ENCODE measurements at places on chromosomes 6 and 20.
A peak's percentile ranks its signal among the peaks of the same experiment; 100 is the strongest.

DNA sequence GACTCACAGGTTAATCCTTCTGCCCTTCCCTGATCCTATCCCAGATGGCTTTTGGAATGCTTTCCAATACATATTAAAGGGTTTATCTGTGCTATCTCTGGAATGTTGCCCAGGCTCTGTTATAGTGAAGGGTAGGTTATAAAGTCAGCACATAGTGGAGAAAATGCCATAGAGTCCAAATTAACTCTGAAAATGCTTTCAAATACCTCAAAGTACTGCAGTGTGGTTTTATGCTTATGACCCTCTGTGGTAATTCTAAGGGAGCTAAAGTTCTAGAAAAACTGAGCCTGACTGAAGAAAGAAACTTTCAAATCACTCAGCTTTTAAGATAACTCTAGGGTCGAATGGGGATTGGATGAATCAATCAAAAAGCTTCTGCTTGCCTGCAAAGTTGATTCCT lies 159.8 kb downstream of the PLCB1 start:
- H3K36me3 ChIP-seq: peaks cover 13% of the 10 kb centered on the region
- DNase-seq: no peak
- no peak overlapping the region for H3K27ac ChIP-seq
- H3K4me3 ChIP-seq: no peak overlapping the region
- H3K4me1 ChIP-seq: peaks cover 20% of the 10 kb centered on the region

- no peaks in the 10 kb centered on the region for H3K27me3 ChIP-seq
- H3K36me3 ChIP-seq: no peaks in the 10 kb centered on the region
- H3K4me1 ChIP-seq: no peaks in the 10 kb centered on the region
- H3K4me3 ChIP-seq: no peak overlapping the region
- no peak for DNase-seq
Measured at GRCh38 chr6:80472271-80472670, 365.8 kb downstream of the BCKDHB start.

DNA sequence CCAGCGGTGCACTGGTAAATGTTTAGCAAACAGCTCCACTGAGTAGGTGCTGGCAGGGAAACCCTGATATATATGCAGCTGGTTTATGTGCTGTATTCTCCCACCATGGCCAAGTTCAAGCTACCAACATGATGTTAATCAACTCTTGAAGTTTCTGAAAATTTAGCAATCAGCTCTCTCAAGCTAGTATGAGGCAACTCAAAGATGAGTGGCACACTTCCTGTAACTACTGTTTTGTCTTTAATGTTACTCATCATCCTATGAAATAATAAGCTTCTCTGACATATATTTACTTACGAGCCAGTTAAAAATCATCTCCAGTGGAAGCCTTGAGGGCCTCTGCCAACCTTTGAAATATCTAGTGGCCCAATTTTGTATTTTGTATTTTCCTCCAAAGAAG lies 54.7 kb downstream of the TRMT6 start:
- no peak overlapping the region for H3K27ac ChIP-seq
- no peaks in the 10 kb centered on the region for H3K4me1 ChIP-seq
- H3K36me3 ChIP-seq: no peaks in the 10 kb centered on the region
- no peak for DNase-seq
- H3K27me3 ChIP-seq: peaks cover 5% of the 10 kb centered on the region

DNA sequence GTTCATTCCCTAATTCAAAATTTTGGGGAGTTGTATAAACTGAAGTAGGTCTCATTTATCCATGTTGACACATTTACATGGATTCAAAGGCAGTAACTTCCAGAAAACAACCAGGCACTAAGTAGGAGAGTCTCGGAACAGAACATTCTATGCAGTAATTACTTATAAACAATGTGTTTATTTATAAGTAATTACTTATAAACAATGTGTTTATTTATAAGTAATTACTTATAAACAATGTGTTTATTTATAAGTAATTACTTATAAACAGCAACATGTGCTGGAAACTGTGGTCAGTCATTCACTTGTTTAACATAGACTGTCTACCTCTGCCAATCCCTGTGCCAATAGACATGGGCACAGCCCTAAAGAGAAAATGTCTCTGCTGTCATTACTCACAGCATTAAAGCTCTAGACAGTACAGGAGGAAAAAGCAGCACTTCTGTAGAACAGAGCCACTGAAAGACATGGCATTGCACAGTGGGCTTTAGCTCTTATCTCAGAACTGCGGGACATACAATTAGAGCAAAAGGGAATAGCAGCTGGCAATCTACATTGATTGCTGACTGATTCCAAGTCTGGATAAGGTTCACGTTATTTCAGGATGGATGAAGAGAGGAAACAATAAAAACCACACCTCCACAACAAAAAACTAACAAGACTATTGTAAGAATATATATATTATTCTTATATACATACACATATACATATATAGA lies 188.2 kb downstream of the WDR27 start:
- no peak overlapping the region for H3K27ac ChIP-seq
- no peaks in the 10 kb centered on the region for H3K27me3 ChIP-seq
- H3K36me3 ChIP-seq: peaks cover 1% of the 10 kb centered on the region

GRCh38 chr6:15326067-15326614 lies 80.3 kb downstream of the JARID2 start:
- peak overlapping the region; percentile 38 for H3K4me3 ChIP-seq
- DNase-seq: peak; percentile 69
- H3K27me3 ChIP-seq: no peaks in the 10 kb centered on the region
- H3K4me1 ChIP-seq: peaks cover 81% of the 10 kb centered on the region

DNA sequence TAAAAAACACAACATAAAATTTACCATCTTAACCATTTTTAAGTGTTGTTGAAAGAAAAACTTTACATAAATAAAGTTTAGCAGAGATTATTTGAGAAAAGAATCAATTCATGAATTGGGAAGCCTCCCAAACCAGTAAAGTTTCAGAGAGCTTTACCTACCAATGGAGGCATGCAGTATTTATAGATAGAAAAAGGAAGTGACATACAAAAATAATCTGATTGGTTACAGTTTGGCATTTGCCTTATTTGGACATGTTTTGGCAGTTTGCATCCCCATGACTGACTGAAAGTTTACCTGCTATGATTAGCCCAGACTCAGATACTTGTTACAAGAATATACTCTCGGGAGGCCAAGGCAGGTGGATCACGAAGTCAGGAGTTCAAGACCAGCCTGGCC lies 3.7 kb upstream of the CMTR1 start:
- H3K27ac ChIP-seq: no peak overlapping the region
- no peak for DNase-seq
- H3K4me1 ChIP-seq: peaks cover 17% of the 10 kb centered on the region
- H3K36me3 ChIP-seq: no peaks in the 10 kb centered on the region
- peaks cover 14% of the 10 kb centered on the region for H3K27me3 ChIP-seq

- peaks cover 21% of the 10 kb centered on the region for H3K4me1 ChIP-seq
- no peak overlapping the region for H3K27ac ChIP-seq
- no peak for DNase-seq
Measured at GRCh38 chr6:52527436-52527835, 49.4 kb downstream of the TRAM2 start.

GRCh38 chr20:21767739-21768223 lies 62.3 kb downstream of the PAX1 start:
- no peak for DNase-seq
- H3K4me1 ChIP-seq: no peaks in the 10 kb centered on the region
- peaks cover 3% of the 10 kb centered on the region for H3K27me3 ChIP-seq
- no peak overlapping the region for H3K4me3 ChIP-seq
- H3K27ac ChIP-seq: no peak overlapping the region

- peaks cover 9% of the 10 kb centered on the region for H3K36me3 ChIP-seq
- H3K4me1 ChIP-seq: peaks cover 45% of the 10 kb centered on the region
- H3K27me3 ChIP-seq: peaks cover 3% of the 10 kb centered on the region
- no peak for DNase-seq
- H3K4me3 ChIP-seq: no peak overlapping the region
Measured at GRCh38 chr6:37357288-37357687, 3.5 kb downstream of the RNF8 start.

DNA sequence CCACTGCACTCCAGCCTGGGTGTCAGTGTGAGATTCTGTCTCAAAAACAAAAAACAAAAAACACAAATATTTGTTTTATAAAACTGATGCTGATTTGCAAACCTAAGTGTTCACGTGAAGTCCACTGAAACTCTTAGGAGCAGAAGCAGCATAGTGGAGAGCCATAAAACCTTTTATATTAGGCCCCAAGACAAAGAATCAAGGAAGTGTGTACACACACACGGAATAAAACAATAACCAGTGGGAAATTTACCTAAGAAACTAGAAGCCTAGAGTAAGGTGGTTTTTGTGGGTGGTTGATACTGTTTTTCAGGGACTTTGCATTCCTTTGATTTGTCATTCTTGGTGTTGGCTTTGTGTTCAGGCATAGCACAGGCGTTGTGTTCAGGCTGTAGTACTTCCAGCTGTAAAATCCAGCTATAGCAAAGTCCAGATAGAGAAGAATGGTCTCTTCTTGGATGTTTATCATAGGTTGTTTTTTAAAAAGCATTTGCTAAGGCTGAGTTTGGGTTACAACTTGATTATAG lies 61.3 kb downstream of the ATRN start:
- H3K36me3 ChIP-seq: no peaks in the 10 kb centered on the region
- no peak overlapping the region for H3K27ac ChIP-seq
- no peak for DNase-seq
- H3K27me3 ChIP-seq: peaks cover 2% of the 10 kb centered on the region

GRCh38 chr20:40639676-40640355 lies 49.2 kb downstream of the MAFB start:
- H3K36me3 ChIP-seq: no peaks in the 10 kb centered on the region
- no peaks in the 10 kb centered on the region for H3K4me1 ChIP-seq
- H3K27me3 ChIP-seq: peaks cover 7% of the 10 kb centered on the region

DNA sequence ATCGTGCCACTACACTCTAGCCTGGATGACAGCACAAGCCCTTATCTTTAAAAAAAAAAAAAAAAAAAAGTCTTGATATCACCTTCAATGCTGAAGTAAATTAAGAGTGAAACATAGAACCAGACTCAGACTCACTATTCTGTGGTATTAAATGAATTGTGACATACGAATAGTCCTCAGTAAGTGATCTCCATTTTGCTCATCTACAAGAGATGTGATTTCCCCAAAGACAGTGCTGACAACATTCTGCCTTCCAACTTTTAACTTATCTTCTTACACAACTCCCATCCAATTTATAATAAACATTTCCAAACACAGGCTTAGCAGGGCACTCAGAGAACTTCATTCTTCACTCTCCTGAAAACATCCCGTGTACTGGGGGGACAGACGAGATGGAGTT lies 8.0 kb downstream of the ZBTB24 start:
- H3K27ac ChIP-seq: no peak overlapping the region
- peaks cover 62% of the 10 kb centered on the region for H3K4me1 ChIP-seq
- H3K27me3 ChIP-seq: peaks cover 1% of the 10 kb centered on the region
- peaks cover 50% of the 10 kb centered on the region for H3K36me3 ChIP-seq
- no peak overlapping the region for H3K4me3 ChIP-seq

- peaks cover 68% of the 10 kb centered on the region for H3K4me1 ChIP-seq
- peak overlapping the region; percentile 13 for H3K4me3 ChIP-seq
- peaks cover 10% of the 10 kb centered on the region for H3K36me3 ChIP-seq
- H3K27ac ChIP-seq: peak overlapping the region; percentile 99
Measured at GRCh38 chr6:157538168-157538567, 157.2 kb downstream of the ZDHHC14 start.

DNA sequence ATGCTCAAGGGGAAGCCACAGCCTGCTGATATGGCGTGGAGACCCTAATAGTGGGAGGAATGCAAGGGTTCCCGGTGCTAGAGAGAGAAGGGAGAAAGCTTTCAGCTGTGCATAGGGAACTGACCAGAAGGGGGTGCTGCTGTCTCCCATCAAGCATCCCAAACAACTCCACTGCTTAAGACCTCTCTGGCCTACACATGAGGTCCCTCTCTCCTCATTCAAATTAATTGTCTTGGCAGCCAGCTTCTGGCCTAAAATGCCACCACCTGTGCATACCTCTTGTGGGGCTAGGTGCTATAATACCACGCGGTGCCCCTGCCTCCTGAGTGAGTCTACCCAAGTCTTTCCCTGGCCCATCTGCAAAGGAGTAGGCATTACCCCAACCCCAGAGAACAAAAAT lies 14.5 kb downstream of the ADISSP start:
- peaks cover 11% of the 10 kb centered on the region for H3K4me1 ChIP-seq
- H3K4me3 ChIP-seq: no peak overlapping the region
- no peak overlapping the region for H3K27ac ChIP-seq

GRCh38 chr6:56043076-56043475 lies 167.7 kb upstream of the BMP5 start:
- H3K27me3 ChIP-seq: peaks cover 2% of the 10 kb centered on the region
- no peak overlapping the region for H3K4me3 ChIP-seq
- H3K36me3 ChIP-seq: no peaks in the 10 kb centered on the region

GRCh38 chr20:63536997-63537524 lies at the start of gene PTK6:
Gene PTK6, minus strand, starts transcription at chr20:63537376. Its CDS starts 62 bp downstream, at chr20:63537314.
- DNase-seq: no peak
- H3K36me3 ChIP-seq: no peaks in the 10 kb centered on the region
- no peaks in the 10 kb centered on the region for H3K27me3 ChIP-seq
- peak within 1 kb of the TSS; percentile 84 for H3K27ac ChIP-seq
- peak within 1 kb of the TSS; percentile 77 for H3K4me3 ChIP-seq

All from immature natural killer cell (primary cell).